ENCODE measurements at places on chromosomes 2 and 18. TPM values are rescaled to one million over a fixed set of nuclear protein-coding genes. Genes with fewer than 3 reads are reported as not detected.

DNA sequence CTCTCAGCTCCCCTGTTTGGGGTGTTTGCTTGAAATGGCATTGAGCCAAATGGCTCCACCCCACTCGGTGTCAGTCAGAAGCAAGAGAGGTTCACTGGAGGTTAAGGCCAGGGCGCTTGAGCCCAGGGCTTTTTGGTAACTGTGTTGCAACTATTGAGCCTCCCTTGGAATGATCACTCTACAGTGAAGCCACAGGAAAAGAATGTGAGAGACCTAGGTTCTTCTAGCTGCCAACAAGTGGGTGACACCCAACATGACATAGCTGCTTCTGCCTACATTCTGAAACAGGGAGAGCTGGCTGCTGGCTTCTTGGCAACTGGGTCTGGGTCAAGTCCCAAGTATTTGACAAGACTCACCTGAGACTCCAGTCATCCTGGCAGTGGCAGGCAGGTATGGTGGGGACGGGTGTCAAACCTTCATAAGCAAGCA is 7.1 kb upstream of the GRHL1 start:
- DNase-seq, result no peak

- DNase-seq, result no peak
Measured at GRCh38 chr2:74560591-74560990, 6.1 kb downstream of the DOK1 start.

- DNase-seq, result no peak
Measured at GRCh38 chr2:16640867-16641266, 24.8 kb downstream of the CYRIA start.

GRCh38 chr2:37809525-37809924 is 115.6 kb upstream of the RMDN2 start:
- no peak for DNase-seq

DNA sequence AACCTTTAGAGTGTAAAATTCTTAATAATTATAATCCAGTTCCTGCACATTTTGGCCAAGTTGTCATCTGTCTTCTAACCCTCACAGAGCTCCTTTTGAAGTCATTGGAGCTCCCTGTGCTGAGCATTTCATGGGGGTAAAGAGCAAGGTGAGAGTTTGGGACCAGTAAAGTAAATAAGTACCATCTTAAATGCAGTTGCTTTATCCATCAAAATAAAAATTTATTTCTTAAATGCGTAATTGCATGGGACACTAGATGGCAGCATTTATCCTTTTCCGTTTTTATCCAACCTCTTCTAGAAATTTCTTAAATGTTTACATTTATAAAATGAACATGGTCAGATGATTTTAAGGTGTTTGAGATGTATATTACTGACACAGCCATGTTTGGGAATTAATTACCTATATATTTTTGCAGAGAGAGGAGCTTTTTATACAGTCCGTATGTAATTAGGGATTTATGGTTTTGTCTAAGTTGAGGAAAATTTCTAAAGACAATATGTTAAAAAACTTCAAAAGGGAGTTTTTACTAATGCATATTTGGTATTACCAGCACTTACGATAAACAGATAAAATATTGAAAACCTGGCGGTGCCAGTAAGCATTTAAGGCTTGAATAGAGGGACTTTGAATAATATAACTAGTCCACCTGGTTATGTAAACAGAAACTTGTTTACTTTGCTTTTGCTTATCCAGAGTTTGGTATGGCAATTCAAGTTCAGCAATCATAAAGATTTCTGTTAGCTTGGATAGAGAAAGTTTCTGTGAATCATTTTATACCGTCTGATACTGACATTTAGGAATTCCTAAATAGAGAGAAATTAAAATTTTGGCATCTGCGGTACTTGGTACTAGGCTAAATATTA is 54.5 kb downstream of the ACSL3 start:
- no peak for DNase-seq

DNA sequence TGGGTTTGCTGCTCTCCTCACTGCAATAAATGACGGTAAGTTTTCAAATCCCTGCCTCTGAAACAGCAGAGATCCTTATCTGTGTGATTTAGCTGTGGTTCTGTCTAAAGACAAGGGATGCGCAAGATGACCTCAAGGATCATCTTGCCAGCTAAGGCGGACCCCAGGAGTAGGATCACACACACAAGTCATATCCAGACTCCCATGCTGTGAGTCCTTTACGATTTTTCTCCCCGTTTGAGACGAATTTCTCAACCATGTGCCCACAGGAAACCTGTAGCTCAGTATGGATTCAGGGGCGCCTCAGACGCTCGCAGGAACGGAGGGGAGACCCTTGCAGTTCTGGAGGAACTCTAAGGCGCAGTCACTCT is 11.1 kb upstream of the DCTN1 start:
- no peak for DNase-seq

DNA sequence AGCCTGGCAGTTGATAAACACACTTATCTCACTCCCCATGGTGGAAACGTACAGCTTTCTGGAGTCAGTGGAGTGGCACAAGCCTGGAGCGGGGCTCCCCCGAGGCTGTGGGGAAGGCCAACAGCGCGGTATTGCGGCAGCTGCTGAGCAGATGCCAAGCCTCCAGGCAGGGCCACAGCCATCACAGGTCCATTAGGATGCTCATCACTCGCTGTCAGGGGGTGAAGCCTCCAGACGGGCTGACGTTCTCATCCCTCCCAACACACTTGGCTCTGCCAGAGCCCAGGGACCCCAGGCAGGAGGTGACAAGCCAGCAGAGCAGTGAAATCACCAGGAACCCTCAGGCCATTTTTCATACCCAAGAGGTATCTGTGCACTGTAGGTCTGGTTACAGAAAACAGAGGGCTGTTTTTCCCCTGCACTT is 529.2 kb upstream of the KLHL29 start:
- no peak for DNase-seq

DNA sequence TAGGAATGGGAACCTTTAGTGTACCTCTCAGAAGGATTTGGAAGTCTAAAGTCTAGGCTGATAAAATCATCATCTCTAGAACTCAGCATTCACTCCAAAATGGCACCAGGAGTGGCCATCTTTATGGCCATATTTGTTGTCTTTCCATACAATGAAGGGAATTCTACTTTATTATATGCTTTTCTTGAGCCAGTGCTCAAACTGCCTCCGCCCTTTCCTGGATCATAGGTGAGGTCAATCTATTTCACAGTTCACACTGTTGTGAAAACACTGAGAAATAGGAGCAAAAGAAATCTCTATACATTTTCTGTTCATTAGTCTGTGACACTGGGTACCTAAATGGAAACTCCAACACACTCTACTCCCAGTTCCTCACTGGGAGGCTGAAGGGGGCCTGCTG is 55.6 kb downstream of the SP110 start:
- no peak for DNase-seq

HOXD13 gene
- total RNA-seq, result not detected

CGREF1 gene
- total RNA-seq, result 1.4 TPM

All from natural killer cell treated with Interleukin-12 subunit alpha and Interleukin-12 subunit beta and Interleukin-15 and Interleukin-18, amount 100 ng/mL, for 72 hours (primary cell).